Fibroblast of lung (primary cell): ENCODE measurements at places on chromosomes 13 and 19. TPM values are rescaled to one million over a fixed set of nuclear protein-coding genes. Genes with fewer than 3 reads are reported as not detected.

FAAP24 gene
- total RNA-seq: 1.3 and 2.3 TPM in 2 replicates

KLK10 gene
- total RNA-seq: not detected in 2 replicates

POU2F2 gene
- total RNA-seq: under 0.01 and 0.17 TPM in 2 replicates

DENND1C gene
- not detected in 2 replicates for total RNA-seq

MEF2B gene
- under 0.01 and 0.33 TPM in 2 replicates for total RNA-seq
